ENCODE measurements at places on chromosomes 7 and 10.

- DNase-seq, result peak; percentile 32
Observed at GRCh38 chr7:37083311-37084096, 359.2 kb upstream of the AOAH start.

DNA sequence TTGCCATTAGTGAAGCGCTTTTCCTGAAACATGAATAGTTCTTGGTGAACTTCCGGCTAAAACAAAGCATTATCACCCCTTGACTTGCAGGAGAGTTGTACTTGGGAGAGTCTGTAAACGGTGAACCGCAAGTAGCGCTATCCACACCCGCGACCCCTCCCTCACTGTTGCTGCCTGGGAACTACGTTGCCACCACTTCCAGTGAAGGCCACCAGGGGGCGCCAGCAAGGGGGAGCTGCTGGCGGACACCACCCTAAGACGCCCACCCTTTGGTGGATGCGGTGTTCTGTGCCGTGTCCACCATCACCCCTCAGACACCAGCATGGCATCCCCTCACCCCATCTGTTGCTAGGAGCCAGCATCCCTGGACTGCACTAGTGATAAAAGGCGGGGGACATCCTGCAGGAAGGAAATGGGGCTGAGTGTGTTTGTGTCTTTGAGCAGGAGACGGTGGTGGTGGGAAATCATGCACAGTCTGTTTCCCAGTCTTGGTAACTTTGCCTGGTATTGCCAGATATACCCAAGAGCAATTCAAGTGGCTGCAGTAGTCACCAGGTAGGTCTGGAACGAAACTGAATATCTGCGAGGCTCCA, 298.2 kb downstream of the FRMD4A start:
- DNase-seq, result no peak

DNA sequence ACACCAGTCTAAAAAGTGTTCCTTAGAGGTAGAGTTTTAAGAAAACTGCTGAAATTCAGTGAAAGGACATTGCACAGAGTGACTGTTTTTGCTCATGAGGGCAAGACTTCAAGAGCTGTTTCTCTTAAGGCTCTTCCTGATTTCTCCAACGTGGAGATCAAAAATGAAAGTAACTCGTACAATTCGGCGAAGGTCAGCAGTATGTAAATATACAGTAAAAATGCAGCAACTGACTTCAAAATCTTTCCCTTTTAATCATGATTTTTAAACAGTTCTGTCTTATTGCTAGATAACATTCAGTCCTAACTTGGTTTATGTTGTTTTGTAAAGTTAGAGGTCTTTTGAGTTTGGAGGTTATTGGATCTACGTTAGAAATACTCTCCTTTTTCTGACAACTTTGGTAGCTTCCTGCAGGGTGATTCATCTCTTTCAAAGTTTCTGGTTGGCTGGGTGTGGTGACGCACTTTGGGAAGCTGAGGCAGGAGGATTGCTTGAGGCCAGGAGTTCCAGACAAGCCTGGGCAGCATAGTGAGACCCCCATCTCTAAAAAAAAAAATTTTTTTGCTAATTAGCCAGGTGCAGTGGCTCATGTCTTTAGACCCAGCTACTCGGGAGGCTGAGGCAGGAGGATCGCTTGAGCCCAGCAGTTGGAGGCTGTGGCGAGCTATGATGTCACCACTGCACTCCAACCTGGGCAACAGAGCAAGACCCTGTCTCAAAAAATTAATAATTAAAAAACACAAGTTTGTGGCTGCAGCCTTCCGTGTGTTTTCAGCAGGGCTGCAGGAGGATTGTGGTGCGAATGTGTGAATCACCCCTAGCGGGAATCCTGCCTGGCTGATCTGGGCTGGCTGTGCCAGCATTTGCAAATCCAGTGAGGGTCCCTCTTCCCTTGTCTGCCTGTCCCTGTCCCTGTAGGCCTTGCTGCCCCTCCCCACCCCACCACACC, 29.2 kb upstream of the AP5Z1 start:
- DNase-seq, result peak; percentile 82

DNA sequence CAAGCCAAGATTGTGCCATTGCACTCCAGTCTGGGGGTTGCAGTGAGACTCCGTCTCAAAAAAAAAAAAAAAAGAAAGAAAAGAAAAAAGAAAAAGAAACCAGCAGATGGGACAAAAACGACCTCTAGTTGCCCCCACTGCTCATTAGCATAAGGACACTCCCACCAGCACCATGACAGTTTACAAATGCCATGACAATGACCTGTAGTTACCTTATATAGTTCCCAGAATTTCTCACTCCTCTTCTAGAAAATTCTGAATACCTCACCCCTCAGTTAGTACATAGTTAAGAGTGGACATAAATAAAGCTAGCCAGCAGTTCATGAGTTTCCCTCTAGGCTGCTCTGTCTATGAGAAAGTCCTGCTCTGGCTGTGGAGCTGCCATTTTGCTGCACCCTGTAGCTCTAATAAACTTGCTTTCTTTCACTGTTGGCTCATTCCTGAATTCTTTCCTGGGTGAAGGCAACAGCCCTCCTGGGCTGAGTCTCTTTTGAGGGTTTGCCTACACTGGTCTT, 276.8 kb upstream of the AKR1E2 start:
- DNase-seq, result no peak

GRCh38 chr10:129868449-129869035, 95.5 kb downstream of the EBF3 start:
- DNase-seq, result no peak

DNA sequence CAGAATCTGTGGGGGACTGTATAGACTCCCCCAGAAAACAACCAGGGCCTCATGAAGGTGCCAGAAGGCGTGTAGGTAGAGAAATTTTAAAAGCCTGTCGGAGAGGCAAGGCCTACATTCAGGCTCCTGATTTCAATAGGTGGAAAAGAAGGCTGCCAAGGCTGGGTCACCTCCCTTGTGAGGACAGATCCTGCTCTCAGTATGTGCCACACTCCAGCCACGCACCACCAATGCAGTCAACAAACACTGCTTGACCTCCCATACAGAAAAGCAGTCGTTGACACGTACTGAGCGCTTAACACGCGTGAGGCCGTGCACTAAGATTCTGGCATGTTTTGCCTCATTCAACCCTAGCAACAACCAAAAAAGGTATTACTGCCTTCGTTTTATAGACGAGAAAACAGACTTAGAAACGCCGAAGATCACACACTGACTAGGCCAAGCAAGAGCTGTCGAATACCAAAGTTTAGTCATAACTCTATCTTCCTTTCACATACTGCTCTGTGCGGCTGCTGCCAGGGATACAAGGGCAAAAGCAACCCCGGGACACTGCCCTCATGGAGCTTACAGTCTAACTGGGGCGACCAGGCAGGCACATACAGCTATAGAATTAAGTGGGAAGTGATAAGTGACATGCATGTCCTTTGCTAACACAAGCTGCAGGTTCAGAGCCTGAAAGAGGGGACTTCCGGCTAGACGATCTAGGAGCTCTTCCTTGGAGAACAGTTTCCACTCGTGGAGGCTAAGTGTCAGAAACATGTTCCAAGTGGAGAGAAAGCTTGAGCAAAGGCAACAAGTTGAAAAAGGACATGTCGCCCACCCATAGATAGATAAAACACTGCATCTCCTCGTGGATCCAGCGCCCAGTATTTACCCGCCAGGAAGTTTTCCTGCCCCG, 797 bp upstream of the NKX2-3 start:
- DNase-seq, result peak; percentile 51

Data from HCEC 1CT (cell line).